Chondrocyte (in vitro differentiated cells): ENCODE measurements at places on chromosomes 7 and 10.

DNA sequence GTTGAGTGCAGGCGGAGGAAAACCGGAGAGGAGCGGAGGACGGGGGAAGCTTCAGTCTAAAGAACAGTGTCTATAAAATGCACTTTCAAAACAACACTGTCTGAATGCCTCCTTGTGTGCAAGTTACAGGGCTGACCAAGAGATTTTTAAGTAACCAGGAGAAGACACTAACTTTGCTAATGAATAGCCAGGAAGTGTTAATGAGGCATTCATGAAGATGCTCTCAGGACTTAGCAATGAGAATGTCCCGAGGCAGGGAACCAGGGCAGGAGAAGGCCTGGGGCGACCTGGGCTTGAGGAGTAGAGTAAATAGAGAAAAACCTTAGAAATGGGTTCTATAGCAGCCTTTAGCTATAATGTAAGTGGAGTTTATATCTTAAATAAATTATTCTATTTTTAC lies 312.1 kb downstream of the SKIDA1 start:
- DNase-seq: no peak

DNA sequence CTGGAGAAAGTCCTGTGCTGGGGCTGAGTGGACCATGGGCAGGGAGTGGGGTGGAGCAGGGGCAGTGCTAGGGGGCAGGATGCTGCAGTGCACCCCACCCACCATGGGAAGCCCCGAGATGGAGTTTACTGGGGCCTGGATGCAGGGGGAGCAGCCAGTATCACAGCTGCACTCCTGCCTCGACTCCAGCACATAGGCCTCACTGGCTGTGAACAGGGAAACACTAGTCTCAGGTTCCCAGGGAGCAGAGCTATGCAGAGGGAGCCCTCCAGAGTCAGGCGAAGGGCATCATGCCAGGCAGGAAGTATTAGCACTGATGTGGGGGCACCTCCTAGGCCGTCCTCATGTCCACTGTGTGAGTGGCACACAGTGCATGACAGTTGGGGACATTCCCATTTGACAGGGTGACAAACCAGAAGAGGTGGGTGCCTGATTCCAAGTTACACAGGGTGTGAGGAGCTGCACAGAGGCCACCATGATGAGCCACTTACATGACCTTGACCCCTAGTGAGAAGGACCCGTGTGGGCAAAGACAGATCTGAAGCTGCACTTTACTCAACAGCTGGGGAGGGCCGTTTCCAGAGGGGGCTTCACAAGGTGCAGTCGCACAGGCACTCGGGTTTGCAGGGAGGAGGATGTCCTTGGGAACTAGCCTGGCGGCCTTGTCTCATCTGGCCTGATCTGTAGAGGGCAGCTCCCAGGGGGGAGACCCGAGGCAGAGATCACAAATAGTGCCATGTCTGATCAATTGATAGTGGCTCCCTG lies 69.9 kb upstream of the LRRC4 start:
- DNase-seq: peak; percentile 87

DNA sequence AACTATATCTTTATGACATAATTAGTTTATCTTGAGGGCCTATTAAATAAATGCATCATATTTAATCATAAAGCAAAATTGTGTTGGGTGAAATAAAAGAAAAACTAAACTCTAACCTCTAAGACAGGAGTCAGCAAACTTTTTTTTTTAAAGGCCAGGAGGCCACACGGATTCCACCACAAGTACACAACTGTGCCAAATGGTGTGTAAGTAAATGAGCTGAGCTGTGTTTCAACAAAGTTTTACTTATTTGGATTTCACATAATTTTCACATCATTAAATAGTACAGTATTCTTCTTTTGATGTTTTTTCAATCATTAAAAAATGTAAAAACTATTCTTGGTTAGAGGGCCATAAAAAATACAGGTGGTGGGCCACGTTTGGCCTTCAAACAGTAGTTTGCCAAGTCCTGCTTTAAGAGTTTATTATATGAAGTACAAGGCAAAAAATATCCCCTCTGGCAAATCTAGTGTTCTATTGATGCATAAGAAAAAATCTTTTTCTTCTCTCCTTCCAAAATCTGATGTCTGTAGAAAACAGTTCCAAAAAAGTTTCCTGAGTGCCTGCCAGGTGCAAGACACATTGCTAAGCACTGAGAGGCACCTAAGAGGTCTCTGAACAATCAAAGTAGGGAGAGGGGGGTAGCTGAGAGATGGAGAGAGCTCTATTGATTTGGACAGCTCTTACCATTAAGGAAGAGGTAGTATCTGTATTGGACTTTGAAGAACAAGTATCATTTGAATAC lies 26.5 kb upstream of the SPOCK2 start:
- no peak for DNase-seq

DNA sequence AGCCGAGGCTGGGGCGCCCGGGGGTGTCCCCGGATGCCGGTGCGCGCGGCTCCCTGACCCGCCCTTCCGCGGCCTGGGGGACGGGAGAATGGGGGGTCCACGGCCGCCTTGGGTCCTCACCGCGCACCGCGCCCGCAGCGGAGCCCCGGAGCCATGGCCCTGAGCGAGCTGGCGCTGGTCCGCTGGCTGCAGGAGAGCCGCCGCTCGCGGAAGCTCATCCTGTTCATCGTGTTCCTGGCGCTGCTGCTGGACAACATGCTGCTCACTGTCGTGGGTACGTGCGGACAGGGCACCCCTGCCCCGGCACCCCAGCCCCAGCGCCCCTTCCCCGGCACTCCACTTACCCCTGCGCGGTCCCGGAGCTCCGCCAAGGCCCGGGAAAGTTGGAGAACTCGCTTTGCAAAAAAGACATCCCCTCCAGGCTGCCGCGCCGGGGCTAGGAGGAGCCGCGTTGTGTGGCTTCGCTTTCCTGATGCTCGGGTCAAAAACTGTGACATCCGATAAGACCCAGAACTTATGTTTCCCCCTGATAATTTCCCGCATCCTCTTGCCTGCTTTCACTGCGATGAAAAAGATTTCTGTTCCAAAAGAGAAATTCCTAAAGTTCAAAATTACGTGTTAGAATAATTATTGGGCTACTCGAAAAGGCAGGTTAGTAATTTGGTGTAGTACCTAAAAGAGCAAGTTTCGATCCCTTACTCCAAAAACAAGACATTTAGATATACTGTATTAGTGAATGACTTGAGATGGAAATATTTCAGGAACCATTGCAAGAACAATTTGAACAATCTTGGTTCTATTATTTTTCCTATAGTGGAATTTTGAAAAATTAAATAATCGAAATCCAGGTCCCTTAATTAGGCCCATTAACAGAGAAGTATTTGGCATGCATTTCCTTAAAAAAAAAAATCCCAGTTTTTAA lies 888 bp downstream of the SLC18A2 start:
- DNase-seq: no peak

DNA sequence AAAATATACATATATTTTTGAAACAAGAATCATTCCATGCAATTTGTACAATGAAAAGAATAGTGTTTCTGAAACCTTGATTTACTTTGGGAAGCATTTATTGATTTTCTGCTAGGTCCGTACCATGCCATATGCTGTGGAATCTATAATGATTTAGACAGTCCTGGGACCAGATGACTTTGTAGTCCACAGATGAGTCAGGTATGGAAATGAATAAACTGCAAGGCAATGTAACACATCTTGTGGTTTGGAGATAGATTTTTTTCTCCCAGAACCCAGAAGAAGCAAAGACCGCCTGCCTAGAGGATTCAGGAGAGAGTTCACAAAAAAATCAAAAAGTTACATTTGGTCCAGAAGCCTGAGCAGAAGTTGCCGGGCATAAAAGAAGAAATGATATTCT lies 190.4 kb downstream of the GPR37 start:
- no peak for DNase-seq
